Stimulated activated CD8-positive, alpha-beta memory T cell treated with anti-CD3 and anti-CD28 coated beads, Interleukin-4, amount 100 ng/mL, for 4 hours (primary cell): ENCODE measurements at places on chromosomes 5 and 9.

DNA sequence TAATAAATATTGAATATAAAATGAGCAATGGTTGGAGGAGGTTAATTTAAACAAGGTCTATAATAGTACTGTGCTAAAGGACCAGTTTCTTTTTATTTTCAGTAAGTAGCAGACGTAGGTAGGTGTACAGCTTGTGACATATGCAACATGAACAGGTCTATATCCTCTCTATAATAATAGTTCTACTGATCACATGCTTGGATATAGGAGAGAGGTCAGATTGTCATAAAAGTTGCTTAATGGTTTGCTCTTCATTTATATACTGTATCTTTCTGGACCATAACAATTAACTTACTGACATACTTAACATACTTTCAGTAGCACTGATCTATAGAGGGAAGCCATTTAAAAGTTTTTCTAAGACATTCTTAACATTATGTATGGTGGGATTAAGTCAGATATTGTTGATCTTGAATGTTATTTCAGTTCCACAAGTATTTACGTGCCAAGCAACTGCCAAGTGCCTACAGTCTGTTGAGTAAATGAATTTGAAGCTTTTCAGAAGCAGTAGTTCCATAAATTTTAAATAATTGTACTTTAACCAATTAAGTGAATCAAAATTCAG lies 68.0 kb downstream of the DENND4C start:
- no peak for DNase-seq

DNA sequence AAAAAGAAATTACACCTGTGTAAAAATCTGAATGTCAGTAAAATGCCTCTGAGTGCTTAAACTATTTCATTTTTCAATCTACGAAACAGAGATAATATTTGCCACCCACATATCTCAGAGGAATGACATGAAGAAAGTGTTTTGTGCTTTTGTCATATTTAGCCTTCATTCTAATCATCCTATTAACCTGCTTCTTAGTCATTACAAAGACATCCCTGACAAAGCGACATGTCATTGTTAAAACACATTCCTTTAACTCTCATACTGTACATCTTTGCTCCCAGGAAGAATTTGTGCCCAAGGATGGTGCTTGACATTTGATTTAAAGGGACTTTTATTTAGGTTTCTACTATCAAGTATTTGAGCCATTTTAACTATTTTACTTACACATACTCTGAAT lies 275.9 kb downstream of the DMRTA1 start:
- DNase-seq: no peak

GRCh38 chr5:20466512-20466911 lies 478.5 kb upstream of the CDH18 start:
- DNase-seq: no peak

DNA sequence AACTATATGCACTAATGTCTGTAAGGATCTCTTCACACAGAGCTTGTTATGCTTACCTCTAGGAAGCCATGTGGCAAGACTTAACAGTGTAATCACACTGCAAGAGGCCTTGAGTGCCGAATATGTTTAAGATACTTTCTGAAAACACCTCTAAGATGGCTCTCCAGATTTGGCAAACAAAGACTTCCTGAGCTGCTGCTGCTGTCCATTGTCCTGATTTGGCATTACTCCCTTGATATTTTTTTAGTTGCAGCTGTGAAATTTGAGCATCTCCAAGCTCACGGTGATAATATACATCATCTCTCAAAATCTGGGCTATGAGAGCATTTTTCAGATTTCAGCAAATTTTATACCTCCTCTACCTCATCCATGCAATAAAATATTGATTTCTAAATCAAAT lies 384.5 kb upstream of the CDH6 start:
- no peak for DNase-seq

GRCh38 chr5:126433701-126434100 lies 10.5 kb downstream of the GRAMD2B start:
- no peak for DNase-seq

- DNase-seq: no peak
Observed at GRCh38 chr9:133963166-133963565, 29.0 kb downstream of the VAV2 start.

GRCh38 chr5:83924171-83924570 lies 203.5 kb upstream of the HAPLN1 start:
- no peak for DNase-seq

GRCh38 chr5:92544596-92544995 lies 1036.4 kb downstream of the NR2F1-AS1 start:
- no peak for DNase-seq

DNA sequence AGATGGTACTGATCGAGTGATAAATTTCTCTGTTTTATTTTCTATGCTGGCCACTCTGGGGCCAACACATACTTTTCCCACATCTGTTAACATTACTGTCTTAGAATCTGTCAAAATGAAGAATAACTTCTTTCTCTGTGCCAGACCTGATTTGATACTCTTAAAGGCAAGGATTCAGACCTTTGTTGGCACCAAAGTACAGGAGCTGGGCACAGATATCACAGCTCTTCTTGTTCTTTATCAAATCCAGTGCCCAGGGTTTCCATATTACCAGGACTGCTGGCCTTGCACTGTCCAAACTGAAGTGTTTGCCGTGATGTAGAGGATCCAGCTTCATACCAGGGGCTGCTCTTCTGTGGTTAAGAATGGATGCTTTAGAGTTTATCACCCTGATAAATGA lies 20.9 kb downstream of the ZNF474 start:
- no peak for DNase-seq

DNA sequence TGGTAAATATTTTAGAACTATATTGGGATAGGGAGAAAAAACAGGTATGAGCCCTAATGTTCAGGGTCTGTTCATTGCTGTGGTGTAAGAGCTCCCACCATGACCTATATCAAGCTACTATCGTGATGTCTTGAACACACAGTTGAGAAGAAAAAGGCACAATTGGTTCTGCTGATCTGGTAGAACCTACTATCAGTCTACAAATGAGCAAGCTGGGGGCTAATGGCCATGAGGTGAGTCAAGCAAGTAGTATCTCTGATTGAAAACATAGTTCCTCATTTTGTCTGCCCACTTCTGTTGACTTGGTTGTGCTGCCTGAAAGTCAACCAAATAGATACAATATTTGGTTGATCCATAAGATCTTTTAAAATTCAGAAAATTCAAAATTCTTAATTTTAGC lies 1026.3 kb downstream of the CDH12 start:
- DNase-seq: no peak

- no peak for DNase-seq
Observed at GRCh38 chr9:134940236-134941208, 22.8 kb upstream of the FCN1 start.

GRCh38 chr9:17682684-17683083 lies 103.8 kb downstream of the SH3GL2 start:
- no peak for DNase-seq

DNA sequence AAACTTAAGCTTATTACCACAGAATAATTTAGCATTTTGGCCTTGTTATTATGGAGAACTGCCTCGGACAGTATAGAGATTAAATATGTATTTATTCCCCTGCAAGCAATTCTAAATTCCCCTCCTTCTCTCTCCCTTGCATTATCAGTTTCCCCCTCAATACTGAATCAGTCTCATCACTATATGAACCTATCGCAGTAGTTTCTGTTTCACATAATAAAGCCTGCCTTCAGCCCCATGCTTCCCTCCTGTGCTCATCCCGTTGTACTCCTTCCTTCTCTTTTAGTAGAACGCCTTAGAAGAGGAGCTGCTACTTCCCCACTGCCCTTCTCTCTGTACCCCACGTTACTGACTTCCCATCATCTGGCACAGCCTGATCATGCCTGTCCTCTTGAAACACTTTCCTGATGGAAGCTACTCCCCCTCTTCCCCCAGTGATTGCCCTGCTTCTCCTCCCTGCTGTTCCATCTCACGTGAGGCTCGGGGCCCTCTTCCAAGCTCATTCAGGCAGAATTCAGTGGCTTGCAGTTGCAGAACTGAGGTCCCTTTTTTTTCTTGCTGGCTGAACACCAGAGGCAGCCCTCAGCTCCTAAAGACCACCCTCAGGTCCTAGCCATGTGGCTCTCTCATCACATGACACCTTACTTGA lies 93.4 kb downstream of the PPIC start:
- DNase-seq: no peak

GRCh38 chr9:78831726-78832125 lies 534.8 kb downstream of the PSAT1 start:
- DNase-seq: no peak

DNA sequence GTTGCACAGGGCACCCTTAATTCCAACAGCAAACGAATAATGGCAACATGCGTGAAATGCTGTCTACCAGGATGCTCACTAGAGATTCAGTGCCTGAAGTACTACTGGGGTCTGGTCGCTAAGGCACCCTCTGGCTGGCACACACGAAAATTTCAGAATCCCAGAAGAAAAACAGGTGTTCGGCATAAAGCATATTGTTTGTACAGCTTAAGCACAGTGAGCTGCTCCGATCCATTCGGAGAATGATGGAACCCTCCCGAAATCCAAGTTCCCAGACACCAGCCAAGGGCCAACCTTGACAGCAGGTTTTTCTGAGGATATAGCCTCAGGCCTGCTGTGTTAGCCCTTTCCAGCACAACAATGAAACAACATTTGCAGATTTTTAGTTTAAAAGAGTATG lies 61.4 kb upstream of the ALDH1B1 start:
- DNase-seq: no peak

GRCh38 chr9:127229691-127230417 lies 34.7 kb upstream of the GARNL3 start:
- no peak for DNase-seq

GRCh38 chr5:99815-100214 lies 7.8 kb downstream of the PLEKHG4B start:
- no peak for DNase-seq

DNA sequence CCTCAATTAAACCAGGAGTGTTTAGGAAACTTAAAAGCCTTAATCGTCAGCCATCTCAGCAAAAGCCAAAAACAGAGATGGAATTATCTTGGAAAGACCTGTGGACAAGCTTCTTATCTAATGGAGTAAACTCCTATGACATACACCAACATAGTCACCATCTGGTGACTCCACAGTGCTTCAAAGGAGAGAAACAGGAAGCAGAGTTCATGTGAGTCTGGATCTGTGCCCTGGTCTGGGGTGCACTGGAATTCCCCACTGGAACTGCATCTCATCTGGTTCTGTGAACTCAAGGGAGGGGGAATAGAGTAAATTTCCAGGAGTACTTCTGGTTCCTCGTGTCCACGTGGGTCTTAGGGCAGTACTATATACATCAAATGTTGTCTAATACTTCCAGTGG lies 36.3 kb upstream of the KCNN2 start:
- no peak for DNase-seq

DNA sequence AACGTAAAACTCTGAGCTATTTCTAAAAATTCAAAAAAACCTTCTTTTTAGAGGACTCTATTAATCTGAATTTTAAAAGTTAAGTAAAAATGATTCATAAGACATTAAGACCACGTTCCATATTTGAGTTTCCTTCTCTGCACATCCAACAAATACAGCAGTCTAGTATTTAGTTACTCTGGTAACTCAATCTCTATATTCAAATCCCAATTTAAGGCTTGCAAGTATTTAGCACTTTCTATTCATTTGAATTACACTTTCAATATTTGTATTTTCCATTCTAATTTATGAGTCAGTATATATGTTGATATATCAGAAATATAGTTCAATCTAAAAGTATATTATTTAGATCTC lies 17.7 kb downstream of the RFX3 start:
- DNase-seq: no peak

GRCh38 chr5:346229-346935 lies 24.9 kb downstream of the AHRR start:
- no peak for DNase-seq

- DNase-seq: no peak
Observed at GRCh38 chr9:104658496-104659195, 35.7 kb upstream of the OR13D1 start.

DNA sequence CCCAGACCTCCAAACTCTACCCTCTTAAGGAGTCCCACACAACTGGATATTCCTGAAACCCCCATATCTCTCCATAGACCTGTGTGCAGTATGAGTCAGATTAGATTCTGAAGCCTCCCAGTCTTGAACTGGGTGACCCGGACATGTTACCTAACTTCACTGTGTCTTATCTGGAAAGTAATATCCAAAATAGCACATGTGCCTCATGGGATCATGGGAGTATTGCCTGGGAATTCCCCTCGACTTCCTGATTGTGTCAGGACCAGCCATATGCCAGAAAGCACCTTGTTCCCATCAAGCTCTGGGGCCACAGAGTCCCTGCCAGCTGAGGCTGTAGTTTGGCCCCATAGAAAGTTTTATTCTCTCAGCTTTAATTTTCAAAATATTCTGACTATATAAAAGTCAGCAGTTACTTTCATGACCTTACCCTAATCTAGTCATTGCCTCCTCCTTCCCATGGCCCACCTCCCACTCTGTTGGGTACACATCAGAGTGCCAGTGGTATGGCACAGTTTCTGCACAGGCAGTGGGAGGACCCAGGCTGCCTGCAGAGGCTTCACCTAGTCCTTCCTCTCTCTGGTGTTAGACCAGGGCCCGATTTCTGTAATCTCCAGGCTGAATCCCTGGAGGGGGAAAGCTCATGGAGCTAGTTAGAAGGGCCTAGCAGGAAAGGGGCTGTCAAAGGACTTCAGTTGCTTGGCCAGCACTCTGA lies 19.5 kb upstream of the B4GALT1 start:
- no peak for DNase-seq

GRCh38 chr9:33227008-33227398 lies 13.0 kb upstream of the SPINK4 start:
- no peak for DNase-seq

DNA sequence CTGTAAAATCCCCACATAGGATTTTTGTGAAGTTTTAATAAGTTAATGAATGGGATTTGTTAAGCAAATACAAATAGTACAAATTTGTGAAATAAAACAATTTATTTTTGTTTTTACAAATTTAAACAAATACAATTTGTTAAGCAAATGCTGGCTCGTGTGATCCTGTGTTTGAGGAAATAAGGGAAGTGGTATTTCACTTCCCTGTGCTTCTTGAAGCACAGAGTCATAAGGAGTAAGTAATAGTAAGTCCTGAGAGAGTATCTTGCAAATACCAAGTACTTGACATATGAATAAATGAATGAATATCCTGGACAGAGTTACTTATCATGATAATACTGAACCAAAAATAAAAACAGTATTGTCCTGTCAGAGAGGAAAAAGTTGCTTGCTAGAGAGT lies 9.1 kb downstream of the SMIM3 start:
- no peak for DNase-seq

- DNase-seq: no peak
Observed at GRCh38 chr9:4859035-4859434, 66.3 kb downstream of the RCL1 start.

DNA sequence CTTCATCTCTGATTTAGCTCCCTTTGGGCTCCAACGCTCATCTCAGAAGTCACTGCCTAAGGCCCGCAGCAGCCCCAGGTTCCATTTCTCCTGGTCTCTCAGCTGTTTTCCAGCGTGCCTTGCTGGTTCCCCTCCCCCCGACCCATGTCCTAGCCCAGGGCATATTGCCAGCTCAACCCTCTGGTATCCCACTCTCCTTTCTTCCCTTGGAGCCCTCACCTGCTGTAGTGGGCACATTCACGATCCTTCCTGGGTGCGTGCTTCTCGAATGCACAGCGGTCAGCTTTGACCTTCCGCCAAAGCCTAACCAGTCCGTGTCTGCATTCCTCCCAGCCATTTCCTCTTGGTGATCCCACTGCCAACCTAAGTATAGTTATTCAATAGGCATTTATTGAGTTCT lies 36.1 kb downstream of the CFAP90 start:
- DNase-seq: no peak

- no peak for DNase-seq
Observed at GRCh38 chr9:3478549-3478953, 47.2 kb downstream of the RFX3 start.

- no peak for DNase-seq
Observed at GRCh38 chr9:34684145-34684544, 6.9 kb downstream of the CCL19 start.

GRCh38 chr5:169880012-169880663 lies 100.2 kb downstream of the INSYN2B start:
- no peak for DNase-seq

- DNase-seq: no peak
Observed at GRCh38 chr5:56822981-56823380, 7.6 kb downstream of the MAP3K1 start.
